ENCODE measurements at places on chromosomes 2 and 18. TPM values are rescaled to one million over a fixed set of nuclear protein-coding genes. Genes with fewer than 3 reads are reported as not detected.

The TBC1D8 gene
- total RNA-seq, result 3.8 TPM

The ALPI gene
- not detected for total RNA-seq

The MAP3K2 gene
- 111 TPM for total RNA-seq

The UPP2 gene
- not detected for total RNA-seq

The TUBB8B gene
- total RNA-seq, result not detected

The DCDC2C gene
- total RNA-seq, result not detected

GRCh38 chr18:44826418-44827259, 146.0 kb downstream of the SETBP1 start:
- no peaks in the 10 kb centered on the region for H3K36me3 ChIP-seq
- no peaks in the 10 kb centered on the region for H3K27me3 ChIP-seq
- H3K27ac ChIP-seq, result no peak overlapping the region
- H3K4me3 ChIP-seq, result no peak overlapping the region
- DNase-seq, result no peak

DNA sequence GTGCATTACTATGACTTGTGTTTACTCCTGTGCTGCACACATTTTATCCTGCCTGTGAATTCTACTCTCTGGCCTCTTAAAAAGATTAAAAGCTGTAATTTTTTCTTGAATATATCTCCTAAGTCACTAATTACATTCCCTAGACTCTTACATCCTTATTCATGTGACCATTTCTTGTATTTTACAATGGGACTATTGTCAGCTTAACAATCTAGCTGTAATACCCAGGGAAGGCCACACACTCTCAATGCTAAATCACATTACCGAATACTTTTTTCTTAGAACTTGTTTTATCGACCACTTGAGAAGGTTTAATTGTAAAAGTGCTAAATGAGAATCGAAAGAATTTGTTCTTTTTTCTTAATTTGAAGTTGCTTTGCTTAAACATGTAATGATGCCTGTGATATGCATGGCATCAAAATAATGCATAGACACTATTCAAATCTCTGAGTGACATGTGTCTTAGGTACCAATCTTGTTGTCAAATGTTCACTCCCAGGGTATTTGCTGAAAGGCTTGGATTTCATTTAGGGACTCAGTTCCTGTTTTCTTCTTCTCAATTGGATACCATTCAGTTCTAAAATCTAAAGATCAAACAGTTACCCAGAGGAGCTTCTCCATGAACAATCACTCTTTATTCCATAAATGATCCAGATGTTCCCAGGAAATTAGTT, 498.5 kb downstream of the DPP10 start:
- H3K4me3 ChIP-seq, result no peak overlapping the region
- no peak overlapping the region for H3K27ac ChIP-seq
- H3K27me3 ChIP-seq, result no peaks in the 10 kb centered on the region
- no peaks in the 10 kb centered on the region for H3K4me1 ChIP-seq
- no peaks in the 10 kb centered on the region for H3K36me3 ChIP-seq

GRCh38 chr2:193517615-193518014, 1322.9 kb upstream of the TMEFF2 start:
- H3K36me3 ChIP-seq, result no peaks in the 10 kb centered on the region
- no peaks in the 10 kb centered on the region for H3K4me1 ChIP-seq
- H3K27me3 ChIP-seq, result no peaks in the 10 kb centered on the region
- no peak overlapping the region for H3K4me3 ChIP-seq
- H3K27ac ChIP-seq, result no peak overlapping the region
- no peak for DNase-seq

DNA sequence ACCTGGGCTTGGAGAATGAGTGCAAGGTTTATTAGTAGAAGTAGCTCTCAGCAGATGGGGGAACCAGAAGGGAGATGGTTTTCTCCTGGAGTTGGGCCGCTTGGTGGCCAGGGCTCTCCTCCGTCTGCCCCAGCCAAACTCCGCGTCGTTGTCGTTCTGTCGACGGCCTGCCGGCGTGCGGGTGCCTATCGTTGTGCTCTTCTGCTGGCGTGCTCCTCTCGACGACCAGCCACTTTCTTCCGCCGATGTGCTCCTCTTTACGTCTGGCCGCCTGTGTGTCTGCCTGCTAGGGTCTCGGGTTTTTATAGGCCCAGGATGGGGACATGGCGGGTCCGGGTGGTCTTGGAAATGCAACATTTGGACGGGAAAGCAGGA, 119.1 kb downstream of the BMPR2 start:
- H3K27ac ChIP-seq, result no peak overlapping the region
- no peaks in the 10 kb centered on the region for H3K4me1 ChIP-seq
- H3K4me3 ChIP-seq, result no peak overlapping the region
- no peaks in the 10 kb centered on the region for H3K27me3 ChIP-seq
- no peaks in the 10 kb centered on the region for H3K36me3 ChIP-seq

- H3K4me3 ChIP-seq, result no peak within 1 kb of the TSS
- H3K27me3 ChIP-seq, result peaks cover 3% of the 10 kb centered on the region
- no peaks in the 10 kb centered on the region for H3K36me3 ChIP-seq
- H3K4me1 ChIP-seq, result no peaks in the 10 kb centered on the region
- no peak within 1 kb of the TSS for H3K27ac ChIP-seq
Observed at GRCh38 chr18:33577685-33578517, at the start of gene ASXL3. Gene ASXL3 (plus strand): TSS chr18:33578219. CDS start chr18:33578632, 413 bp downstream.

- no peak for DNase-seq
- peak overlapping the region; percentile 57 for H3K4me3 ChIP-seq
- peaks cover 3% of the 10 kb centered on the region for H3K27me3 ChIP-seq
- no peaks in the 10 kb centered on the region for H3K36me3 ChIP-seq
- peaks cover 5% of the 10 kb centered on the region for H3K4me1 ChIP-seq
Observed at GRCh38 chr2:219551441-219552381, 7.9 kb downstream of the TMEM198 start.

GRCh38 chr2:71601136-71602114, 148.1 kb downstream of the DYSF start:
- H3K36me3 ChIP-seq, result no peaks in the 10 kb centered on the region
- no peak for DNase-seq
- no peaks in the 10 kb centered on the region for H3K27me3 ChIP-seq

DNA sequence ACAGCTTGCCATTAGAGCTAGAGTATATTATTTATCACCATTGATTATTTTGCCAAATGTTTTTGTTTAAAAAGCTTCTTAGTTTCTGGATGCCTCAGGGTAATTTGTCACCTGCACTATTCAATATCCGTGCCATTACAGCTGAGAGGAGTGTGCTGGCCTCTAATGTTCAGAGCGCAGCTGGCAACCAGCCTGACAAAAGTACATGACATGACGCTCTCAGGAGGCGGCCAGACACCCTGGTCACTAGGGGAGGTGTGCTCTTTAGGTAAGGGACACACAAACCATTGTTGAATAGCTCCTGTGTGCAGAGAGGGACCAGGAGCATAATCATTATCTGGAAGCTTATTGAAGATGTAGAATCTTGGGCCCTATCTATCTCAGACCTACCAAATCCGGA, 20.3 kb downstream of the LIMS1 start:
- no peaks in the 10 kb centered on the region for H3K36me3 ChIP-seq
- H3K4me3 ChIP-seq, result no peak overlapping the region
- H3K27ac ChIP-seq, result no peak overlapping the region
- no peaks in the 10 kb centered on the region for H3K4me1 ChIP-seq
- H3K27me3 ChIP-seq, result no peaks in the 10 kb centered on the region

- H3K4me3 ChIP-seq, result no peak overlapping the region
- H3K27ac ChIP-seq, result no peak overlapping the region
- no peaks in the 10 kb centered on the region for H3K27me3 ChIP-seq
- H3K36me3 ChIP-seq, result no peaks in the 10 kb centered on the region
- no peaks in the 10 kb centered on the region for H3K4me1 ChIP-seq
Observed at GRCh38 chr2:149606251-149606811, 18.8 kb upstream of the MMADHC start.

GRCh38 chr2:85418132-85419008, at the start of gene SH2D6:
Gene SH2D6 (plus strand): TSS chr2:85418714. CDS start chr2:85429466, 10,752 bp downstream.
- peak within 1 kb of the TSS; percentile 83 for H3K4me3 ChIP-seq
- no peaks in the 10 kb centered on the region for H3K27me3 ChIP-seq
- no peaks in the 10 kb centered on the region for H3K36me3 ChIP-seq
- peak; percentile 80 for DNase-seq
- peak within 1 kb of the TSS; percentile 85 for H3K27ac ChIP-seq

- H3K4me1 ChIP-seq, result no peaks in the 10 kb centered on the region
- H3K27me3 ChIP-seq, result no peaks in the 10 kb centered on the region
- H3K36me3 ChIP-seq, result no peaks in the 10 kb centered on the region
Observed at GRCh38 chr18:8468921-8469335, 140.3 kb upstream of the RAB12 start.

DNA sequence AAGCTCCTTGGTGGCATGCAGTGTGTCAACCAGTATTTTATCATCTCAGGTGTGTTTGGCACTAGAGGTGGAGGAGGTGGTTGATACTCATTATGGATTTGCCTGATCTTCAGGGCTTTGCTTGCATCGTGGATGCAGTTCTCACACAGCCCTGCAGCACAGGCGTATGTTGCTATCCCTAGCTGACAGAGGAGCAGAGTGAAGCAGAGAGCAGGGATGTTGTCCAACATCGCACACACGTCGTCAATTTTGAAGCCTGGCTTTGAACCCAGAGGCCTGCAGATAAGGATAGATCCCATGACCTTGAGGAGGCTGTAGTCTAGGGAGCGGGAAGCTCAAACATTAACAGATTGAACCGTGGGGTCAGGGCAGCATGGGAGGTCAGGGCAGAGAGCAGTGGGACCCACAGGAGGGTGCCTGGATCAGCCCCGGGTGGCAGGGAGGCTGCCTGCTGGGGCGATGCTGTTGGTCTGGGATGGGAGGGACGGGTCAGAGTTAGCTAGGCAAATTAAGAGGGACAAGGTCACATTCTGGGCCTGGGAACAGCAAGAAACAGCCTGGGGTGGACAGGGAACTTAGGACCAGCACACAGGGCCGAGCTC, 4.2 kb downstream of the RNF144A start:
- no peaks in the 10 kb centered on the region for H3K27me3 ChIP-seq
- peaks cover 9% of the 10 kb centered on the region for H3K4me1 ChIP-seq
- no peaks in the 10 kb centered on the region for H3K36me3 ChIP-seq
- no peak overlapping the region for H3K4me3 ChIP-seq
- DNase-seq, result no peak
- no peak overlapping the region for H3K27ac ChIP-seq

Measured in naive thymus-derived CD4-positive, alpha-beta T cell (primary cell).